ENCODE measurements at places on chromosomes 12 and 14. TPM values are rescaled to one million over a fixed set of nuclear protein-coding genes. Genes with fewer than 3 reads are reported as not detected.

- no peaks in the 10 kb centered on the region for H3K36me3 ChIP-seq
- H3K4me1 ChIP-seq: no peaks in the 10 kb centered on the region
- H3K4me3 ChIP-seq: no peak overlapping the region
- no peak for DNase-seq
Measured at GRCh38 chr14:24978862-24979724, 70.9 kb downstream of the STXBP6 start.

Gene ACTN1
- 63.8 TPM for total RNA-seq

Gene SSPN
- not detected for total RNA-seq

DNA sequence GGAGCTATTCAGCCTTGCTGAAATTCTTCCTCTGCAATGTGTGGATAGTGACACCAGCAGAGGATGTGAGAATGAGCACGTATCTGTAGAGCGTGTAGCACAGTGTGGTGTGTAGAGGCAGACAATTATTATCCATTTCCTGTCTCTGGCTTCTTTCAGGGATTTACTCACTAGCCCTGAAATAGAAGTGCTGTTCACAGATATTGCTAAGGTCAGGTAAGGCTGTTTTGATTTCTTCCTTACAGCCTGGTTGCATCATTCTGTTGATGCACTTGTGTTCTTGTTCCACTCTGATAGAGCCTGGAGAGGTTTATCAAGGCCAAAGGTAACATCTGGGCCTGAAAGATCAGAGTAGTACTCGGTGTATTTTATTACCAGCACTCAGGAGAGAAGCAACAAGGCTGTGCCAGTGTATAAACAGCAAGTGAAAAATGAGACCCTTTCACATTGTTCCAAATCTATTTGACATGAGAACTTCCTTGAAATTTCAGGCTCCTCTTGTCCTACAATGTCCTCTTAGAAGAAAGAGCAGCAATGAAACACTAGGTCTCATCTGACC lies 16.7 kb downstream of the ARG2 start:
- H3K27ac ChIP-seq: no peak overlapping the region
- H3K4me1 ChIP-seq: peaks cover 1% of the 10 kb centered on the region

- H3K36me3 ChIP-seq: peaks cover 37% of the 10 kb centered on the region
- H3K27me3 ChIP-seq: no peaks in the 10 kb centered on the region
- H3K4me3 ChIP-seq: peak overlapping the region; percentile 64
Measured at GRCh38 chr14:99202516-99202915, 69.5 kb downstream of the BCL11B start.

DNA sequence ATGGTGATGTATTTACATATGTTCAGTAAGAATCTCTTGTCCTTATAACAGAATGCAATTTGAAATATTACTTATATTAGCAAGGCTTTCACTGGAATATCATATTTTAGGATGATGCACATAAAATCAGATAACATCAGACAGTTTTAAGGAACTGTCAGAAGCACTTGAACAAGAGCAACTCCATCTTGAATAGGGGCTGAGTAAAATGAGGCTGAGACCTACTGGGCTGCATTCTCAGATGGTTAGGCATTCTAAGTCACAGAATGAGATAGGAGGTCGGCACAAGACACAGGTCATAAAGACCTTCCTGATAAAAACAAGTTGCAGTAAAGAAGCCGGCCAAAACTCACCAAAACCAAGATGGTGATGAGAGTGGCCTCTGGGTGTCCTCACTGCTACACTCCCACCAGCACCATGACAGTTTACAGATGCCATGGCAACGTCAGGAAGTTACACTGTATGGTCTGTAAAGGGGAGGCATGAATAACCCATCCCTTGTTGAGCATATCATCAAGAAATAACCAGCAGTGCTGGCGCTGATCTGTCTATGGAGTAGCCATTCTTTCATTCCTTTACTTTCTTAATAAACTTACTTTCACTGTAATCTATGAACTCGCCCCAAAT lies 27.6 kb upstream of the ETV6 start:
- H3K4me3 ChIP-seq: no peak overlapping the region
- DNase-seq: no peak
- no peaks in the 10 kb centered on the region for H3K4me1 ChIP-seq

GRCh38 chr14:90184571-90185266 lies 71.6 kb upstream of the PSMC1 start:
- no peaks in the 10 kb centered on the region for H3K4me1 ChIP-seq
- no peak overlapping the region for H3K4me3 ChIP-seq
- H3K27me3 ChIP-seq: peaks cover 17% of the 10 kb centered on the region
- no peaks in the 10 kb centered on the region for H3K36me3 ChIP-seq

Gene CLEC12A
- total RNA-seq: 5.2 TPM

DNA sequence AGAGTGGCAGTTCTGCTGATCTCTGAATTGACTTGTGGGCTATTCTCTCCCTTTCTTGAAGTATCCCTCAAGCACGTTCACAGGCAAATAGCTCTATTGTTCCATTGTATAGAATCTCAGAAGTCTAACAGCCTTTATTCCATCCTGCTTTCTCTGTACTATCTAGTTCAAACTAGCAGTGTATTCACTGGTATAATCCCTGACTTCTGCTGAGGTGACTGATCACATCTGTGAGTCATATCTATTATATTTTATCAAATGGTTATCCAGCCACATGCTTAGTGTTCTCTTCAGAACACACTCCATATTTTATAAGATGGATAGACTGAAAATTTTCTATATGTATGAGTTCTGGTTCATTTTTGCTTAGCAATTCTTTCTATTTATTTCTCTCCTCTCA lies 866.1 kb downstream of the C12orf50 start:
- DNase-seq: no peak
- no peak overlapping the region for H3K27ac ChIP-seq
- no peaks in the 10 kb centered on the region for H3K36me3 ChIP-seq
- no peaks in the 10 kb centered on the region for H3K27me3 ChIP-seq
- no peak overlapping the region for H3K4me3 ChIP-seq

GRCh38 chr12:47131011-47131410 lies 51.3 kb upstream of the AMIGO2 start:
- peaks cover 37% of the 10 kb centered on the region for H3K36me3 ChIP-seq
- no peak overlapping the region for H3K27ac ChIP-seq
- H3K4me1 ChIP-seq: no peaks in the 10 kb centered on the region
- DNase-seq: no peak
- H3K4me3 ChIP-seq: no peak overlapping the region

Gene SLCO1B1
- total RNA-seq: not detected

Gene SRGAP1
- total RNA-seq: 0.03 TPM

GRCh38 chr14:92964124-92965109 lies 41.5 kb downstream of the CHGA start:
- no peak overlapping the region for H3K27ac ChIP-seq
- peaks cover 12% of the 10 kb centered on the region for H3K36me3 ChIP-seq
- DNase-seq: no peak
- peaks cover 7% of the 10 kb centered on the region for H3K4me1 ChIP-seq
- no peaks in the 10 kb centered on the region for H3K27me3 ChIP-seq

- H3K27me3 ChIP-seq: no peaks in the 10 kb centered on the region
- H3K4me3 ChIP-seq: peak overlapping the region; percentile 79
- H3K27ac ChIP-seq: peak overlapping the region; percentile 50
- peaks cover 16% of the 10 kb centered on the region for H3K36me3 ChIP-seq
- DNase-seq: peak; percentile 45
- H3K4me1 ChIP-seq: peaks cover 28% of the 10 kb centered on the region
Measured at GRCh38 chr12:7190268-7191055, 976 bp downstream of the PEX5 start.

GRCh38 chr12:64431791-64432190 lies 20.1 kb upstream of the TBK1 start:
- peaks cover 48% of the 10 kb centered on the region for H3K36me3 ChIP-seq
- DNase-seq: no peak
- H3K4me3 ChIP-seq: no peak overlapping the region
- peaks cover 1% of the 10 kb centered on the region for H3K4me1 ChIP-seq
- H3K27ac ChIP-seq: no peak overlapping the region

Gene TBX3
- not detected for total RNA-seq

Gene RPAP3
- 36.0 TPM for total RNA-seq

- no peak for DNase-seq
- H3K4me1 ChIP-seq: no peaks in the 10 kb centered on the region
- H3K4me3 ChIP-seq: no peak overlapping the region
- no peaks in the 10 kb centered on the region for H3K27me3 ChIP-seq
- no peak overlapping the region for H3K27ac ChIP-seq
Measured at GRCh38 chr12:86852451-86852850, 596.3 kb upstream of the MGAT4C start.

GRCh38 chr14:61552241-61552640 lies 143.1 kb upstream of the HIF1A start:
- H3K27ac ChIP-seq: peak overlapping the region; percentile 95

Gene OTOGL
- total RNA-seq: not detected

- no peak overlapping the region for H3K27ac ChIP-seq
- H3K4me1 ChIP-seq: no peaks in the 10 kb centered on the region
Measured at GRCh38 chr14:85334316-85334715, 195.6 kb upstream of the FLRT2 start.

DNA sequence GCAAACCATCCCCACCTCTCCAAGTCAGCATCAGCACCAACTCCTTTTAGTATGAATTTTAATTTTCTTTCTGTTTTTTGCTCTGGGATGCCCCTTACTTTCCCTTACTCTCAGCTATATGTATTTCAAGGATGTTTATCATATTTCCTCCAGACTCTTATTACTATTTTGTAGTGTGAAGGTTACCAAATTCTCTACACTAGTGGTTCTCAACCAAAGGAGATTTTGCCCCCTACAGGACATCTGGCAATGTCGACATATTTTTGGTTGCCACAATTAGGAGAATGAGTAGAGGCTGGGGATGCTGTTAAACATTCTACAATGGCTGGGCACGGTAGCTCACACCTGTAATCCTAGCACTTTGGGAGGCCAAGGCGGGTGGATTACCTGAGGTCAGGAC lies 29.1 kb upstream of the SOS2 start:
- H3K27me3 ChIP-seq: no peaks in the 10 kb centered on the region
- peaks cover 5% of the 10 kb centered on the region for H3K36me3 ChIP-seq
- DNase-seq: no peak
- H3K4me1 ChIP-seq: peaks cover 1% of the 10 kb centered on the region
- H3K27ac ChIP-seq: no peak overlapping the region

Gene AP4S1
- 10.2 TPM for total RNA-seq

DNA sequence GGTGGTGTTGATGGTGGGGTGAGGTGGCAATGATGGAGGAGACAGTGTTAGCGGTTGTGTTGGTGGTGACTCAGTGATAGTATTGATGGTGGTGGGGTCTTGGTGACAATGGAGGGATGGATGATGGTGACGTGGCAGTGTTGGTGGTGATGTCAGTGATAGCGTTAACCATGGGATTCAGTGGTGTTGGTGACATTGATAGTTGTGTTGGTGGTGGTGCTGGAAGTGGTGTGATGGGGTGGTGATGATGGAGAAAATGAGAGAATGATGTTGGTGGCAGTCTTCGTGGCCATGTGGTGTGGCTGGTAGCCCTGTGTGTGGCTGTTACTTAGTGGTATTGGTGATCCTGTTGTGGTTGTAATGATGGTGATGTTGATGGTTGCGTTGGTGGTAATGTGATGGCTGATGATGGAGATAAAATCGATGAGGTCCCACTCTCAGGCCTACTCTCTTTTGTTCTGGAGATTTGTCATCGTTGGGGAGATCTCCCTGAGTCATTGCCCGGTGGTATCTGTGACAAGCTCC lies 2.6 kb downstream of the DTX1 start:
- no peak overlapping the region for H3K27ac ChIP-seq
- H3K4me3 ChIP-seq: no peak overlapping the region

GRCh38 chr12:28159688-28160087 lies 30.6 kb upstream of the CCDC91 start:
- no peak overlapping the region for H3K27ac ChIP-seq
- H3K4me3 ChIP-seq: no peak overlapping the region
- DNase-seq: no peak
- no peaks in the 10 kb centered on the region for H3K27me3 ChIP-seq

DNA sequence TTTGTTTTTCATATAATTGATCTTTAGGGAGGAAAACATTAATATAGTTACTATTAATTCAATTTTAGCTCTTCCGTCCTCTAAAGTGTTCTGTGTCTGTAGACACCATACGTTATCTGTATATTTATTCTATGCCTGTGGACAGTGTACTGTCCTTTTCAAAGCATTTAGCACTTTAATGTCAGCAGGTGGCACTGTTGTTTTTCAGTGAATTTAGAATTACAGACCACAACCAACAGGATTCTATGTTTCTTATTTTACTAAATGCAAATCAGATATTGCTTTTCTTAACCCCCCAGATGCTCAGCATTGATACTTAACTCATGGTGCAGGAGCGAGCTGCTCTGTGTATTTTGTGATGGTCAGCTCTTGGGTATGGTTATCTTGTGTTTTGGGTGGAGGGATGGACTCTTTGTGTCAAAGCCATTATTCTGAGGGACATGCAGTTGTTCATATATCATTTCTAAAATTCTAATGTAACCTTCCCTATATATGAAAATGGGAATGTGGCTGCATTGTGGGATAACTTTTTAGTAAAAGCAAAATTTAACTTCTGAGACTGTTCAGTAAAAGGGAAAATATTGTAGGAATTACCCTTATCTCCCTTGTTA lies 65.2 kb downstream of the PAPOLA start:
- no peak for DNase-seq
- H3K36me3 ChIP-seq: peaks cover 20% of the 10 kb centered on the region

DNA sequence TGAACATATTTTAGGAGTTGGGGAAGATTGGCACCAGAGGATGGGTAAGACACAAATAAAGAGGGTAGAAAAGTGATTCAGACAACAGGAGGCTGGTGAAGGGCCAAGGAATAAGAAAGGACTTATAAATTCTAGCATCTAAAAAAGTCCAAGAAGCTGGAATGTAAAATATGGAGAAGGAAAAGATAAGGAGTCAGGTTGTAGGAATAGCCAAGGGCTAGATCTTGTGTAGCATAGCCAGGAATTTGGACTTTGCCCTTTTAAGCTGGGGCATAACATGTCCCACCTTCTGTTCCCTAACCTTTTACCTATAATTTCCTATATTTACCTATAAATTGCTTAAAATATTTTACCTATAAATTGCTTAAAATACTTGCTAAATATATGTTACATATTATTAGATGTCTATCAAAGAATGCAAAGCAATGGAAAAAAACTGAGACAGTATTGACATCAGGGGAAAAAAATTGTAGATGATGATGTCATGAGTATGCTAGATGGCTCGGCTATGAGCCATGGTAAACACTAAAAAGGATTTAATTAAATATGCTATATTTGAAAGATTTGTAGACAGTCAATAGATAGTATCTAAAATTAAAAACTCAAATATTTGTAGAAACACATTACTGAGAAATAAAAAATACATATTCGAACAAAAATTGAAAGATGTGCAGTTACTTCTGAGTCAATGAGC lies 99.7 kb upstream of the PLEKHG7 start:
- no peaks in the 10 kb centered on the region for H3K27me3 ChIP-seq
- no peak overlapping the region for H3K27ac ChIP-seq
- peaks cover 4% of the 10 kb centered on the region for H3K4me1 ChIP-seq
- H3K4me3 ChIP-seq: no peak overlapping the region
- H3K36me3 ChIP-seq: peaks cover 20% of the 10 kb centered on the region
- DNase-seq: no peak

GRCh38 chr12:69645031-69645430 lies 34.3 kb upstream of the LRRC10 start:
- no peaks in the 10 kb centered on the region for H3K4me1 ChIP-seq
- H3K27me3 ChIP-seq: peaks cover 8% of the 10 kb centered on the region
- DNase-seq: no peak
- H3K27ac ChIP-seq: no peak overlapping the region
- no peak overlapping the region for H3K4me3 ChIP-seq
